Jurkat, Clone E6-1 (cell line): ENCODE measurements at places on chromosomes 6 and 20.

GRCh38 chr20:59671661-59672471, 67.5 kb downstream of the PHACTR3 start:
- DNase-seq: no peak

GRCh38 chr20:52812231-52812847, 159.8 kb upstream of the TSHZ2 start:
- no peak for DNase-seq

- no peak for DNase-seq
Measured at GRCh38 chr6:67896476-67896875, 738.6 kb upstream of the ADGRB3 start.

DNA sequence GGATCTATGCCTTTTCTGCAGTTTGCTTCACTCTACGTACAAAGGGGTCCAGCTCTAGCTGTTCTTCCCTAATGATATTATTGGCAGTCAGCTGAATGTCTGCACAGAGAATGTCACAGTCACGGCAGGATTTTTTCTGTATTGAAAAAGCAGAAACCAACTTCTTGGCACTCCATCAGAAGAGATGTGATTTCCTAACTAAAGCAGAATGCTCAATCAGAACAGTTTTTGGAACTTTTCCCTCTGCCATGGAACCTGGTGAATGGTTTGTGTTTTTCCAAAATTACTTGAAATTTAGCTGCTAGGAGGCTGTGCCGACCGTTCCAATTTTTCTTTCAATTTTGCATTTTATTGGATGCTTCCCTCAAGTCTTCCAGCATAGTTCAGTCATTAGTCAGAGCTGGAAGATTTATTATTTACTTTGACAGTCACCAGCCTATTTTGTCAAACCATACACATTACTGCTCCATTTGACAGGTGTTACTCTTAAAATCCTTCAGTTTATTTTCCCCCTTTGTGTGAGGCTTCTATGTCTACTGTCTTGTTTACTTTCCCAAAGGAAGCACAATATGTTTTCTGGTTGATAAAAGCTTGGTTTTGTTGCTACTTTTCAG, 259.6 kb upstream of the EPHA7 start:
- no peak for DNase-seq

GRCh38 chr20:37846573-37846972, 56.4 kb upstream of the VSTM2L start:
- DNase-seq: no peak

DNA sequence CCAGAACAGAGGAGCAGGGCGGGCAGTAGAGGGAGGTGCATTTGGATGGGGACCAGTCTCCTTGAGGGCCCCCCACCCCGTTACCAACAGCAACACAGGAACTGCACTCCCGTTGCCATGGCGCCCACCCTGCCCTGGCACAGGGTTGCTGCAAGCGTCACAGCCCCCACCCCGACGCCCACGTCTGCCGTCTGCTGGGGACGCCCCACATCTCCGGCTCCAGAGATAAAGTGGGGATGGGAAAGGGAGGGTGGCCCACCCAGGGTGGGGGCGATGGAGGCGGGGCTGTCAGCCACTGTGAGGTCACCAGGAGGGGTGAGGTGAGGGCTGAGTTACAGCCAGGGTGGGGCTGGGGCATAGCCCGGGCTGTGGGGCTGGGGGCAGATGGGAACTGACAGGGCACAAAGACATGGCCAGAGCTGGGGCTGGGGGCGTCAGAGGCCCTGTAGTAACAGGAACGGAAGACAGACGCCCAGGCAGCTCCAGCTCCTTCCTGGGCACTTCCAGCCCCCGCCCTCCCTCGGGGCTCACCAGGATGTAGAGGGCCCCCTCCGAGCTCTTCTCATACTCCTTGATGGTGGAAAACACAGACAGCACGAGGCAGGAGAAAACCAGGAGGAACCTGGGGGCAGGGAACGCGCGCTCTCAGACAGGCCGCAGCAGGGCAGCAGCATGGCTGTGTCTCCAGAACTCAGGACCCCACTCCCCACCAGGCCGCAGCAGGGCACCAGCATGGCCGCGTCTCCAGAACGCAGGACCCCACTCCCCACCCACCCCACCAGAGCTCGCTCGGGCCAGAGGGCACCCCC, 26.0 kb downstream of the KCNQ2 start:
- DNase-seq: no peak

GRCh38 chr20:45946149-45946970, 11.9 kb downstream of the PCIF1 start:
- no peak for DNase-seq

DNA sequence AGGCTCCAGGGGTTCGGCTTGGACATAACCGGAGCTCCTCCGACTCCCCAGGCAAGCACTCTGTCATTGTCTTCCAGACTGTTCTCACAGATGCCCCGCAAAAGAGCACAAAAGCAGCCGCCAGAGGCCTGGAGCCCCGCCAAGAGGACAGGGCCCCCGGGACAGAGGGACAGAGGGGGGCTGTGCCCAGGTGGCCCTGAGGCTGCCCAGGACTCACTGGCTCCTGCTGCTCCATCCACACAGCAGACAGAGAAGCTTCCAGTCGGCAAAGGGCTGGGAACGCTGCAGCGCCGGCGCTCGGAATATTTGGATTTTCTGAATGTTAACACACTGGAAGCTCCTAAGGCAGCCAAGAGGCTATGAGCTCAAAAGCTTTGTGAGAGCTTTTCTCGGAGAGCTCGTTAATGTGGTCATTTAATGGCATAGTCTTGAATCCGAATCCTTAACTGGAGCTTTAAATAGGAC, 68.0 kb upstream of the QKI start:
- DNase-seq: no peak

- DNase-seq: no peak
Measured at GRCh38 chr20:42775866-42776265, 413.8 kb downstream of the PTPRT start.

DNA sequence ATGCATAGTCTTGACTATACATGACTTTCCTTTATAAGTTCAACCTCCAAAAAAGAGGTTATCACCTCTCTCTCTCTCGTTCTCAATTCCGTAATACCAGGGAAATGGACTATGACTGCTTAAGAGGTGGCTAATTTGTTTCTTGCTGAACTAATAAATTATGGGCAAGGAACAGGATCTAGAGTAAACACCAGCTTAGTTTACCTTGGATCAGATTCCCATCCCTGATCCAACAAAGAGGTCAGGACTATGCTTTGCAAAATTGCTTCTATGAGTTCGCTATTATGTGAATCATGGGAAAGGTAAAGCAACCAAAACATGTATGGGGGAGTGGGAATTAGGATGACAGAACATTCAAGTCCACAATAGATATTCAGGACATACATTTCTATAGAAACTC, 630.7 kb downstream of the HACE1 start:
- no peak for DNase-seq

DNA sequence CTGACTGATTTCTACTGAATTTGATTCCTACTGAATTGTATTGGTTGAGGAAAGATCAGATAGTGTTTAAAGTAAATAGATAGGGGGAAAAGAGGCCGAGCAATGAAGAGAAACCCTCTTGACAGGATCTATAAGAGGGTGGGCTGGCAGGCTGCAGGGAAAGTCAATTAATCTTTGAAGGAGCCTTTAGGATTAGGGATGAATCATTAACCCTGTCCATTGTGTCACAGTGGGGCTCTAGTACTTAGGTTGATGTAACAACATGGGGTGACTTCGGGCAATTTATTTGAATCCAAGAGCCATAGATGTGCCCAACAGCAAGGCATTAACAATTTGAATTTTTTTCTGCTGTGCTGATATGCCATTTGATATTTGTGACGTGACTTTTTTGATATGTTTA, 7.5 kb downstream of the RFX6 start:
- DNase-seq: no peak

- no peak for DNase-seq
Measured at GRCh38 chr6:127939442-127940066, 38.7 kb upstream of the THEMIS start.

DNA sequence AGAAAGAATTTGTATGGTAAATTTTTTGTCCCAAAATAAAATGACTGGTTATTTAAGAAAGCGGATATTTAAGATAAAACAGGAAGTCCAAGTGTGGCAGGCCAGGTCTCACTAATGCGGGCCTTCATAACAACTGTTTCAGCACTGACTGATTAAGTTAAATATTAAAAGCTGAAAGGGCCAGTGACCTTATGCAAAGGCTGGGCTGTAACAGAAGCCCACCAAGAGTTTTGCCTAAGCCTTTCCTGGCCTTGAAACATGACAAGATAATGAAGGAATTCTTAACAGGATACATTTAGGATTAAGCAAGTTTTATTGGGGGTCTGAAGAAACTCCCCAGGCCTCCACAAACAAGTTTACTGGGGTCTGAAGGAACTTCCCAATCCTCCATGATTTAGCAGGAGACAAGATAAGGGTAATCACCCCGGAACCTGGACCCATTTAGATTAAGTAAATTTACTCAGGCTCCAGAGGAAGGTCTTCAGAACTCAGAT, 36.3 kb downstream of the ZNF133 start:
- DNase-seq: no peak

GRCh38 chr6:34644716-34645115, 51.9 kb downstream of the ILRUN start:
- DNase-seq: no peak

GRCh38 chr6:136440203-136440602, 110.0 kb downstream of the MAP7 start:
- DNase-seq: no peak

DNA sequence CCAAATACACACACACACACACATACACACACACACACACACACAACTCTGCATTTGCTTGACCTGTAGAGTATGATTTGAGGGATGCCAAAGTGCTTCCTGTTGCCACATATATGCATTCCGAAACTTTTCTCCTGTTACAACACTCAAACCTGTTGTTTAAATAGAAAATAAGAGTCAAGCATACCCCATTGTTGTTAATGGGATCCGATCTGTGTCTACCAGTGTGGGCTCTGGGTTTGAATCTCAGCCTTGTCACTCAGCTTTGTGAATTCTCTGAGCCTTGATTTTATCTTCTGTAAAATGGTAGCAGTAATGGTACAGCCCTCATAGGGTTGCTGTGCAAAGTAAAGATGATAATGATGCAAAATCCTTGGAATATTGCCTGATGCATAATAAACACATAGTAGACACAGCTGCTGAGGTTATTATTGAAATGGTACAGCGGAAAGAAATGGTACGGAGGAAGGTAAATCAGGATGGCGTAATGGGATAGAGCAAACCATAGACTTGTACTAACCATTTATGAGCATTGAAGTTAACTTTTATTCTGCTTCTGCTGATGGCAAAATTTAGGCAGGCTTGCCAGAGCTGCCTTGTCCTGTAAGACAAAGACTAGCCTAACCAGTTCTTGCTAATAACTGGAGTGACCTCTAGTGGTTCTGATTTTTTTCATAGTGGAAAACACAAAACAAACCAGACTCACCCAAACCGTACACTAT, 113.5 kb upstream of the PHACTR1 start:
- DNase-seq: no peak

DNA sequence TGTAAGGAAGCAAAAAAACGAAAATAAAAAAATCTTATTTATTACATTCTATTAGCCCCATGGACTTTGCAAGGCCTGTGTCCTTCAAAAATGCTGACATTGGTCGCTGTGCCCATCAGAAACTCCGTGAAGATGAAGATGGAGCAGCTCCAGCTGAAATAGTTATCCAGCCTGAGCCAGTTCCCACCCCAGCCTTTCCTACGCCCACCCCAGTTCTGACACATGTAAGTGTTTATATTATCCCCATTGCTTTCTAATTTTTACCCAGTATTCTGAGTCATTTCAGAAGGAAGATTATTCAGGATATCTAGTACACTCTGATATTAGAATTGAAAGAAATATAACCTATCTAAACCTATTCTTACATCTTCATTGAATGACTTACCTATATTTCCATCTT, 217.7 kb downstream of the ARHGAP18 start:
- DNase-seq: no peak

GRCh38 chr20:47228654-47229053, 127.8 kb downstream of the ZMYND8 start:
- no peak for DNase-seq

DNA sequence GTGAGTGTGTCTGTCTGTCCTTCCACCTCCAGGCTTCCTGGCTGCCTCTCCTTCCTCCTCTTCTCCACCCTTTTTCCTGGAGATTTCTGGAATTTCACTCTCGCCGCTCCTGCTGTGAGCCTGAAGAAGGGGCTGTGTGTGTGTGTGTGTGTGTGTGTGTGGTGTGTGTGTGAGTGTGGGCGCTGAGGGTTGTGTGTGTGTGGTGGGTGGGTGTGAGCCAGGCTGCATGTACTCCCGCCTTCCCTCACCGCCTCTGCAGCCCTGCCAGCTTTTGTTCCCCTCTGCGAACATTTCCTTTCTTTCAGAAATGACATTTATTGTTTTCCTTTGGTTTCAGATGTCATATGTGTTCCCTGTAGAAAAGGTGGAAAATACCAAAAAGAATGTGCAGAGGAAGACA, 76.0 kb downstream of the SRC start:
- DNase-seq: no peak

- DNase-seq: no peak
Measured at GRCh38 chr20:3239026-3239866, at the start of gene SLC4A11. SLC4A11 (minus strand) TSS chr20:3239190; CDS start chr20:3239137, 53 bp downstream.

DNA sequence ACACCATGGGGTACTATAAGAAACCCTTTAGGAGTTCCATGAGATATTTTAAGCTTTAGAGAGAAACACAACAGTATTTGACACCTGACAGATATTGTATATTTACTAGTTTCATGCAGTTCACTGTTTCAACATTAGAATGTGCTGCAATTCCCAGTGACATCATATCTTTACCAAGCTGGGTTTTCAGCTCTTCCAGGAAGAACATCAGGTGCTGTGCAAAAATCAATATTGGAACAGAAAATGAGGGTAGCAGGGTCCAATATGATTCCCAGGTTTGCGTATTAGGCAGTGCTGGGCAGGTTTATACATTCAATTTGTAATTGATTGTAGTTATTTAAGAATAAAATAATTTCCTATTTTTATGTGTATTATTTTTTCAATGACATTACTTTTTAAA, 500.0 kb upstream of the EPHA7 start:
- no peak for DNase-seq

GRCh38 chr6:35208419-35208818, 5.3 kb upstream of the SCUBE3 start:
- no peak for DNase-seq

DNA sequence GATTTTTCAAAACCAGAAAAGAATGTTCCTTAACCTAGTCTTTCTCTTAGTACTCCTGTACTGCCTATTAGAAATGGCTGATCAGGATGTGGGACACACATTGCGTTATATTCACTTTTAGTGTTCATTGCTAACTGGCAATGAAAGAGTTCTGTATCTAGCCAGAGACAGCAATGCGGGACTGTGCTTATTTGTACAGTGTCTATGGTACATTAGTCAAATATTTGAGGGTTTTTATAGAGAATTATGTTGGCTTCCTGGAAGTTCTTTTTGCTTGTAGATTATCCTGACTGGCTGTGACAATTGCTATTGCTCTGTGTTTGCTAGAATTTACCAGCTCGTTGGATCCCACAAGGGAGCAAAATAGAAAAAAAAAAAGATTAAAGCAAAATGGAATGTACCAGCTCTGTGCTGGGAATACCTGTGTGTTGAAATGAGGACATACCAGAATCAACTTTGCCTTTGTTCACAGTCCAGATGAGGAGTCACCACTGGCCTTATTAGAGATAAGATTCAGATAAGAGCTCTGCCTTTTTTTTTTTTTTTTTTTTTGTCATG, 22.4 kb upstream of the IFNGR1 start:
- DNase-seq: no peak
